IMR-90 (cell line): ENCODE measurements at places on chromosomes 1 and 21.

DNA sequence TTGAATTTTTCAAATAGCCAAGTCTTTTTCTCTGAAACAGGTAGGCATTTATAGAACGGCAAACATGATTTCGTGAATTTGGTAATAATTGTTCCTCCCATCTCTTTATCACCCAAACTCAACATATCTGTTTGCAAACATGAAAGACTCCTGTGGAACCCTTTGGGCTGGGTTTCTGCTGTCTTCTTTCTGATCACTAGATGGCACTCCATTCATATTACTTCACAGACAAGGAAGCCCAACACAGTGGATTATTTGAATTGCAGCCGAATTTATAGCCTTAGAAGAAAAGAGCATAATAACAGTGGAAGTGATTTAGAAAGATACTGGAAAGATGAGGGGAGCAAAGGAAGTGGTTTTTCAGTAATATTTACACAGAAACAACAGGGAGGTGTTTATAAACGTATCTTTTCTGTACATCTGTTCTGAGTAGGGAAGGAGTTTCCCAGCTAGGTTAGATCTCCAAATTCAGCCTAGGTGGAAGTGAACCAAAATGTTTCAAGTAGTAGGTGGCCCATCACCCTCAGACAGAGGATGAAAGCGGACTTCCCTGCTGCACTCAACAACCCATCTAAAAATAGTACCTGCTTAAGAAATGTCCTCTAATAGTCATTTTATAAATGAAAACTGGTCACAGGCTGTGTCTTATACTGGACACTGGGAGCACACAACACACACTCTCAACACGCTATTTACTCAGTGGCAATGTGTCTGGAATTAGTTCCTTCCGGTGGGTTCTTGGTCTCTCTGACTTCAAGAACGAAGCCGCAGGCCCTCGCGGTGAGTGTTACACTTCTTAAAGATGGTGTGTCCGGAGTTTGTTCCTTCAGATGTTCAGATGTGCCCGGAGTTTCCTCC is 67.6 kb downstream of the MAP3K21 start:
- DNase-seq: peak; percentile 50

- DNase-seq: no peak
These were observed 2.3 kb downstream of the MX1 start for GRCh38 chr21:41428311-41428710.

GRCh38 chr21:46369520-46370235 is 45.7 kb downstream of the PCNT start:
- no peak for DNase-seq

DNA sequence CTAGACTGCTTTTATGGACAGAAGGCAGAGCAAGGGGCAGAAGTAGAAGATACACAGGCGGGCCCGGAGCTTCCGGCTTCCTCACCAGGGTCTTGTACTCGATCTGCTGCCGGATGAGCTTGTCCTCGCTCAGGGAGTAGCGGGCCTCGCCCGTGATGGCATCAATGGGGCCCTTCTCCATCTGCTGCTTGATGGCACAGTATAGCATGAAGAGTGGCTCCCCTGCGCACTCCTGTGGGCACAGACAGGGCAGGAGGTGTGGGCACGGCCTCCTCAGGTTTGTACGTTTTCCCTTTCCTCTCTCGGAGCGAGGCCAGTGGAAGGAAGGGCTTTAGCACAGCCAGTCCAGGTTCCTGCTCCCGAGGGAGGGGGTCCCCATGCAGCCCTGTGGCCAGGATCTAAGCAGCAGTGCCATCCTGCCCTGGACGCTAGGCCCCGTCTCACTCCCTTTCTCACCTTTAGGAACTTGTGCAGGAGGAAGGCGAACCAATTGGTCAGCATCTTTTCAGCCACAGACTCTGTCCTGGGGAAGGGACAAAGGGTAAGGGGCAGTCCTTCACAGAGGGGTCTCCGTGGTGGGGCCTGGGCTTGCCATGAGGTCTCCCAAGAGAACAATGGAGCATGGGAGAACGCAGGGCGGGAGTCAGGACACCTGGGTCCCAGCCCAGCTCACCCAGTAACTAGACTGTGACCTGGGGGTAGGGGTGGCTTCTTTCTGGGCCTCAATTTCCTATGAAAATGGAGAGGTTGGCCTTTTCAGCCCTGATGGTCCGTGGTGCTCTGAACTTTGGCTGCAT is 128.8 kb upstream of the CD34 start:
- DNase-seq: no peak

DNA sequence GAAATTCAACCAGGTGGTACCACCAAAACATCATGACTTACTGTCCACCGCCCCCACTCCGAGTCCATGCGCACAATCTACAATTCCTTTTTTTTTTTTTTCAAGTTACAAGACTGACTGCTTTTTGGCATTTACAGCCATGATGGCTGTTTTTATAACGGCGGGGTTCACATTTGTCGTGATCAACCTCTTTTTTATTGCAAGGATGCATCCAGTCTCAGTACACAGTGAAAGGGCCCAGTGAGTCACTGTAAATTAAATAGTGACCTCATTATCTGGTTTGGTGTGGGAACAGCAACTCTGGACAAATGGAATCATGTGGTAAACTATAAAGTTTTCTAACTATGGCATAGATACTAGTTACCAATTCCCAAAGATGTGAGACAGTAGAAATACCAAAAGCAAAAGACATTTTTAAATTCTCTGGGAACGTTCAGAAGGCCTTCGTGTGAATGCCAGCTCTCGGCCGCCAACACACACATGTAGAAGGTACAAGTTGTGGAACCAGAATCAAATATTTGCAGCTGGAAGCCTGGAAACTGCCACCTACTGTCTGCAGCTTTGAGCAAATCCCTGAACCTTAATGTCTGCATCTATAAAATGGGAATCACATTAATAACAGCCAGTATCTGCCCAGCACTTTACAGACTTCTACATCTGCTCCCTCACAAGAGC is 4.9 kb downstream of the GLIS1 start:
- peak; percentile 84 for DNase-seq

GRCh38 chr1:205301205-205301821 is 20.2 kb downstream of the NUAK2 start:
- peak; percentile 97 for DNase-seq

DNA sequence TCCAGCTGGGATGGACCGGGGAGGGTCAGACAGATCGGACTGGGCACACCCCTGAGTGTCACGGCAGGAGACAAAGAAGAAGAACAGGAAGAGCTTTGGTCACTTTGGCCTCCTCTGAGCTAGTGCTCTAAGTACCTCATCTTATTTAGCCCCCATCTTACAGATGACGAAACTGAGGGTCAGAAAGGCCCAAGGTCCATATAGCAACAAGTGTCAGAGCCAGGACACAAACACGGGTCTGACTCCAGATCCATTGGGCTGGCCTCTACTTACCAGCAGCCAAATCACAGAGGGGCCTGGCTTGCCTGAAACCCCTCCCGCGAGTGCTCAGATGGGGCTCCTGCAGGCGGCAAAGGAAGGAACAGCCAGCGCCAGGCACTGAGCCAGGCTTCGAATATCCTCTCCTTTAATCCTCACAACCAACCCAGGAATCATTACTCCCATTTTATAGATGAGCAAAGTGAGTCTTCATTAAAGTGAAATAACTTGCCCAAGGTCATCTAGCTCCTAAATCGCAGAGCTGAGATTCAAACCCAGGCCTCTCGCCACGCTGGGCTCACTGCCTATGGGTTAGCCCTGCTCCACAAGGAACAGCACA is 25.7 kb upstream of the SELENON start:
- no peak for DNase-seq

GRCh38 chr1:39328095-39328494 is 123.6 kb downstream of the MACF1 start:
- no peak for DNase-seq
